Activated CD4-positive, alpha-beta T cell treated with anti-CD3 and anti-CD28 coated beads for 36 hours (primary cell): ENCODE measurements at places on chromosomes 11 and 22. TPM values are rescaled to one million over a fixed set of nuclear protein-coding genes. Genes with fewer than 3 reads are reported as not detected.

MYOD1 gene
- not detected for total RNA-seq

TRIM48 gene
- not detected for total RNA-seq

SGSM1 gene
- total RNA-seq, result 0.35 TPM

KCNJ1 gene
- not detected for total RNA-seq

ADM2 gene
- total RNA-seq, result 7.5 TPM

ANGPTL5 gene
- not detected for total RNA-seq

DNA sequence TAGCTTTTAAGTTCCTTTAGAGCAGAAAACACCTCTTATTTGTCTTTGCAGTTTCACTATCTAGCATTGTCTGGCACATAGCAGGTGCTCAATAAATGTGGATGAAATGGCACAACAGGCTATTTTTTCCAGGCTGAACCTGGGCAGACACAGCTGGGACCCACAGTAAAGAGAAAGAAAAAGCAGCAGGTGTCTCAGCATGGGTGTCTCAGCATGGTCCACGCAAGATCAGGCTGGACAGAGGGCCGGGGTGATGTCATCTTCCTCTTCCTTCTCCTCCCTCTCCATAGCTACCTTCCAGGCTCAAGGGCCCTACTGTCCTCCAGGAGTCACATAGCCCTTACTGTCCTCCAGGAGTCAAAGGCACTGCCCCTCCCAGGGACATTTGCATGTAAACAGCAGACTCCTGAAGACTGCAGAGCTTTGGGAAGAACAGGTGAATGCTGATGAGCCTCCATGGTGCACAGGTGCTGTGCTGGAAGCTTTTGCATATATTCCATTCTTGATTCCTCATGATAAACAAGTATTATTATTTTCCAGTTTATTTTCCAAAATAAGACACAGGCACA, 65.2 kb downstream of the DSCAML1 start:
- DNase-seq, result no peak

DNA sequence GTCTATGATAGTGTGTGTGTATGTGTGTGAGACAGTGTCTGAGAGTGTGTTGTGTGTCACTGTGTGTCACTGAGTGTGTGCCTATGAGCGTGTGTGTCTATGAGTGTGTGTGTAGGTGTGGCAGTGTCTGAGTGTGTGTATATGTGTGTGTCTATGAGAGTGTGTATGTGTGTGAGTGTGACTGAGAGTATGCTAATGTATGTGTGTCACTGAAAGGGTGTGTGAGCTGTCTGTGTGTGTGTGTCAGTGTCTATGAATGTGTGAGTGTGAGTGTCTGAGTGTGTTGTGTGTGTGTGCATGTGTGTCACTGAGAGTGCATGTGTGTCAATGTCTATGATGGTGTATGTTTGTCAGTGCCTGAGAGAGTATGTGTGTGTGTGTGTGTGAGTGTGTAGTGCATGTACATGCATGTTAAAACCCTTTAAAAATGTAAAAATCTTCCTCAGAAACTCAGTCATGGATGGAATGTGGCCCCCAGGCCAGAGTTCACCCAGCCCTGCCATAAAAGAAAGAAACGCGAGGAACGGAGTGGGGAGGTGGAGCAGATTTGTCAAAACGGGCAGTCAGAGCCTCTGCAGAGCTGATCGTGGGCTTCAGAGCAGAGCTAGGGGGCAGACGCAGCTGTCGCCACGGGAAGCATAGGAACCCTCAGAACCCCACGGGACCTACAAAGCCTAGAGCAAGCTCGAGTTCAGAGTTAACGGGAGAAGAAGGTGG, 218.8 kb downstream of the CTTN start:
- DNase-seq, result no peak

GRCh38 chr11:92759571-92760214, 209.8 kb upstream of the MTNR1B start:
- DNase-seq, result no peak

DNA sequence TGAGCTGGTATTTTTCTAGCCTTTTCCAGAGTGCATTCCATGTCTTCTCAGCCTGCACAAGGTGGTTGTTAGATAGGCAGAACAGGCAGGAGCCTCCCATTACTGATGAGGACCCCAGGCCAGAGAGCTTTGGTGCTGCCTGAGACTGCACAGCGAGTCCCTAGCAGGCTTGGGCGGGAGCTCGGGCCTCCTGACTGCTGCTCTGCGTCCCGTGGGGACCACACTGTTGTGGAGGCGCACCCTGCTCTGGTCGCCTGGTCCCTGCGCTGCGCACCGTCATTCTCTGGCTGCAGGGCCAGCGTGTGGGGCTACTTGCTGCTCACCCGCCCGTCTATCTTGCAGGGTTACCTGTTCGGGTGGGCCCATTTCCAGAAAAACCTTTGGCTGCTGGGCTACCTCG, 8.5 kb downstream of the TPCN2 start:
- DNase-seq, result no peak

DNA sequence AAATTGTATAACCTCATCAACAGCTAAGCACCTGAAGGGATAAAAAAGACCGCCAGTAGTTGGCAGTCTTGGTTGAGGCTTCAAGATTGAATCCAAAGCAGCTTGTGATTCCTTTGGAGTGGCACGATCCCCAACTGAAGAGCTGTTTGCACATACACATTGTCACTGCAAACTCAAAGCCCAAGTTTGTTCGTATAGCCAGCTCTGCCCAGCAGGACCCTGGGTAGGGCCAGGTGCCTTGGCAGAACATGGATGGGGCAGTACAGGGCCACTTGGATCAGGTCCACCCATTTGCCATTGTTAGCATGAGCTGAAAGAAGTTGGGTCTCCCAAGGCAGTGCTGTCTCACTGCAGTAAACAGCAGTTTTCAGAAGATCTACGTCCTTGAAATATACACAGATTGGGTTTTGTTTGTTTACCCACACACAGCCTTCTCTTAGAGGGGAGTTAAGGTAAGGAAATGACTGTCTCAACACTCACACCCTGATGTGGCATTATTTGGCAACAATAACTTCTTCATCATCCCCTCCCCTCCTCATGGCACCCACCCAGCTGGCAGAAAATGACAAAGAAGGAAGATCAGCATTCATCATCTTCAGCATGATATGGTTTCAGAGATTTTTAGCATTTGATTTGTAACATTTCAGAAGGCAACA, 132.9 kb downstream of the COMMD9 start:
- DNase-seq, result no peak

DNA sequence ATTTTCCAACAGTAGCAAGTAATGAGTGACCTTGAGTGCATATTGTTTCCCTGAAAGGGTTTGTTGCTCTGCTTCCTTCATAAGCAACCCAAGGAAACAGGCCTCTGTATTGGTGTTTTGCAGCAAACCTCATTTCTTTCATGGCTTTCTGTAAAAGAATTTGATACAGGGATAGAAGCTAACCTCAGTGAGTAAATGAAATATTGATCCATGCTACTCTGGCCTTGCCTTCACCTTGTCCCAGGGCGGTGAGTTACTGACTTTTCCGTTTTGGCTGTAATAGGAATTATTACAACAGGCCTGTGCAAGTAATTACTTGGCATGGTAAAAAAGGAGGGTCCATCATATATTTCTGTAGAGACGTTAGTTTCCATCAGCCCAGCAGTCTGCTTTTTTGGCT, 130.9 kb upstream of the MPPED2 start:
- DNase-seq, result no peak

GRCh38 chr11:30000986-30001750, 15.7 kb downstream of the KCNA4 start:
- DNase-seq, result no peak

DNA sequence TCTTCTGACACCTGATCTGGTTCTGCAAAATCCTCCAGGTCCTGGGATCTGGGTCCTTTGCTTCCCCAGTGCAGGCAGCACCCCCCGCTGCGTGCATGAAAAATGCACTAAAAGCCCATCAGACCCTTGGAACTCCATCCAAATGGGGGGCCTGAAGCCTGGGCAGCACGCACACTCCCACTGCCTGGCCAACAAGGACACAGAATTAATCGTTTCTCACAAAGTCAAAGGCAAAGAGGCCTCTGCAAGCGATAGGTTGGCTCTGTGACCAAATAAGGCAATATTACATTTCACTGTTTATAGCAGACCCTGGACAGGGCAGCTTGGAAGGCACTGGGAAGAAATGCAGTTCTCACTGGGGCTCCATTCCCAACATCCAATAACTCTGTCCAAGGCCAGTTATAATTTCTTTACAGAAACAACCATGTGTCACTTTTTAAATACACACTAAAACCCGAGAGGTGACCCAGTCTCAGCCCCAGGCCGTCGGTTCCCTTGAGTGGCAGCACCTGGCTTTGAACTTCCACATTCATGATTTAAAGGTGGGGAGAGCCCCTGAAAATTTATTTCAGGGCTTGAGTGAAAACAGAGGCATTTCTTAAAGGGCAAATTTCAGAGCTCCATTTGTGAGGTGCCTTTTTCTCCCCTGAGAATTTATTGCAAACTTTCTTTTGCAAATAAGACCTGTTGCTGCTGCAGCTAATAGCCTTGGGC, 114.4 kb upstream of the ANO1 start:
- DNase-seq, result no peak

DNA sequence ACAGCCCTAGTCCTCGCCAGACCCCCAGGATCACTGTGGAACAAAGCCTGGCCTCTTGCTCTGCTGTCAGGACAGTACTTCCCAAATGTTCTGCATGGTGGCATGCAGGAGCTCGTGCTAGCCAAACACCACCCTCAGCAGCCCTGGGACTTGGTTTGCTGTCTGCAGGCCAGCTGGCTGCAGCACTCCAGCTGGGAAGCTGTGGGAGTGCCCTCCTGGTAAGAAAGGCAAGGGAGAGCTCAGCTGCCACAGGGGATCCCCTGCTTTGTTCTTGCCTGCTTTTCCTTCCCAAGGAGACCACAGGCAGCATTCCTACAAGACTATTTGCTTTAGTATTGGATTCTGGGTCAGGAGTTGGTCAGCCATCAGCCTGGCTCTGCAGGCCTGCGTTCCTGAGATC, 27.9 kb downstream of the TCIRG1 start:
- DNase-seq, result no peak

DNA sequence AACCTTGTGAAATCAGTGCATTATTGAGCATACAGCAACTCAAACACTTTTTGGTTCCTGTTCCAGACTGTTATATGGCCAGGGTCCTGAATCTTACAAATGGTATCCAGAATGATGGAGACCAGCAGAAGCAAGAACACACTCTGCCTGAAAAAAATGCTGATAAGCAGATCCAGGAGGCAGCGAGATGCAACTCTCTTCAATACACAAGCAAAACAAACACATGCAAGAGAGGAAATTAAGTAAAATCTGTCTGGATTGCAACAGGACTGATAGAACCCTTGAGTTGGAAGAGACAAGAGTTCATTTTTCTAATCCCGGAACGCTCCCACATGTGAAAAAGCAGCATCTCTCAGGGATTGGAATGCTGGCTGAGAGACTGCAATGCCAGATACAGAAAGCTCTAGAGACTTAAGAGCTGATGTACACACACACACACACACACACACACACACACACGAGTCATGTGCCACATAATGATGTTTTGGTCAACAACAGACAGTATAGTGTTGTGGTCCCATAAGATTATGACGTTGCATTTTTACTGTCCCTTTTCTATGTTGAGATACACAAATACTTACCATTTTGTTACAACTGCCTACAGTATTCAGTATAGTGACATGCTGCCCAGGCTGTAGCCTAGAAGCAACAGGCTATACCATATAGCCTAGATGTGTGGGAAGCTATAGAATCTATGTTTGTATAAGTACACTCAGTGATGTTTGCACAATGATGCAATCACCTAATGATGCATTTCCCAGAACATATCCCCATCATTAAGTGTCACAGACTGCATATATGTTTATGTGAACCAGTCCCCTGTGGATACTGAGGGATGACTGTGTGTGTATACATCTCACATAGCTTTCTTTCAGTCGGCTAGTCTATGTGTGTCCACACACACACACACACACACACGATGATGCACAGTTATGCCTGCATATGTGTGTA, 406.6 kb downstream of the LARGE1 start:
- DNase-seq, result no peak

- no peak for DNase-seq
Measured at GRCh38 chr11:133531971-133532651, at the start of gene OPCML. Gene OPCML, minus strand, starts transcription at chr11:133532501.

- DNase-seq, result no peak
Measured at GRCh38 chr11:22089609-22090008, 103.3 kb upstream of the ANO5 start.

- DNase-seq, result no peak
Measured at GRCh38 chr11:44766112-44766971, 39.6 kb downstream of the TSPAN18 start.

GRCh38 chr11:19474954-19475721, 234.4 kb upstream of the E2F8 start:
- no peak for DNase-seq

GRCh38 chr11:78698612-78699011, 123.9 kb upstream of the NARS2 start:
- DNase-seq, result no peak

GRCh38 chr22:45240810-45241631, at the start of gene KIAA0930:
Gene KIAA0930, minus strand, starts transcription at chr22:45240894. Its CDS starts 191 bp downstream, at chr22:45240703.
- DNase-seq, result peak; percentile 91

GRCh38 chr11:1927026-1927847, 7.7 kb downstream of the TNNT3 start:
- no peak for DNase-seq
